ENCODE measurements at places on chromosomes 7 and 10.
A peak's percentile ranks its signal among the peaks of the same experiment; 100 is the strongest.

DNA sequence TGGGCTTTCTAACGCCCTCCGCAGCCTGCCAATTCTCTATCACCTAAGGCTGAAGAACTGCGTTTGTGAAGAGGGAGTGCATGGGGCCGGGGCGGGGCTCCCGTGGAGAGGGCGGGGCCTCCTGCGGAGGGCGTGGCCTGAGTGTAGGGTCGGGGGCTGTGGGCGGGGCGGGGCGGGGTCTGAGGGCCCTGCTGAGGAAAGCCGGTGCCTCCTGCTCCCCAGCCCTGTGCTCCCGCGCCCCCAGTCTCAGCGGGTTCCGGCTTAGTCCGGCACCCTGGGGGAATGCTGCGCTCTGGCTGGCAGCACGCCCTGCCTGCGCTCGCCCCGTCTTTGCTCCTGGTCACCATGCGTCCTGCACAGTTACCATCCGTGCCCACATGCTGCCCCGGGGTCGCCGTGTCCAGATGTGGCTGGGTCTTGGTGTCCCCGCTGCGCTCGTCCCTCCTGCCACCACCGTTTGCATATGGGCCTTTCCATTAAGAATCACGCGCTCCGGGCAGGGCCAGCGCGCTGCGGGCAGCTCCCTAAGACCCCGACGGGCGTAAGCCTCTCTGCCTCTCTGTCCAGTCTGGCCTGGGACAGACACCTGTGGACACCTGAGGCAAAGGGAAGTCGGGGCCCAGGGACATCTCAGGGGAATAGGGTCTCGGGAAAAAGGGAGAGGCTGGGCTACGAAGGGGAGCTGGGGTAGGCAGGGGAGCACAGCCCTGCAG, 144.0 kb upstream of the RET start:
- DNase-seq = no peak

- peak; percentile 11 for DNase-seq
Observed at GRCh38 chr7:159098811-159099655, 45.6 kb downstream of the VIPR2 start.

GRCh38 chr7:27548304-27548703, 114.4 kb downstream of the HIBADH start:
- no peak for DNase-seq

GRCh38 chr7:134188311-134188710, 61.2 kb downstream of the LRGUK start:
- DNase-seq = no peak

All from transverse colon (tissue), 4 donors.